Type B pancreatic cell (in vitro differentiated cells): ENCODE measurements at places on chromosomes 1 and 21. TPM values are rescaled to one million over a fixed set of nuclear protein-coding genes. Genes with fewer than 3 reads are reported as not detected.

- no peak for DNase-seq
Measured at GRCh38 chr1:225617479-225617878, 35.4 kb downstream of the ENAH start.

Gene HMGCS2
- total RNA-seq = 19.1 and 34.7 TPM in 2 replicates

- DNase-seq = no peak
Measured at GRCh38 chr1:167983797-167984420, 47.0 kb upstream of the MPC2 start.

GRCh38 chr1:47351305-47351704 lies 17.7 kb downstream of the CMPK1 start:
- DNase-seq = no peak

Gene CELA2A
- 0.67 and 3.5 TPM in 2 replicates for total RNA-seq

Gene KIRREL1
- total RNA-seq = 15.0 and 51.6 TPM in 2 replicates
